Occipital lobe (tissue), 3 donors: ENCODE measurements at places on chromosomes 1 and 21. TPM values are rescaled to one million over a fixed set of nuclear protein-coding genes. Genes with fewer than 3 reads are reported as not detected.

- DNase-seq, result no peak
Observed at GRCh38 chr1:207497941-207498340, 2.0 kb downstream of the CR1 start.

The FCER1G gene
- 1.6 TPM for total RNA-seq

DNA sequence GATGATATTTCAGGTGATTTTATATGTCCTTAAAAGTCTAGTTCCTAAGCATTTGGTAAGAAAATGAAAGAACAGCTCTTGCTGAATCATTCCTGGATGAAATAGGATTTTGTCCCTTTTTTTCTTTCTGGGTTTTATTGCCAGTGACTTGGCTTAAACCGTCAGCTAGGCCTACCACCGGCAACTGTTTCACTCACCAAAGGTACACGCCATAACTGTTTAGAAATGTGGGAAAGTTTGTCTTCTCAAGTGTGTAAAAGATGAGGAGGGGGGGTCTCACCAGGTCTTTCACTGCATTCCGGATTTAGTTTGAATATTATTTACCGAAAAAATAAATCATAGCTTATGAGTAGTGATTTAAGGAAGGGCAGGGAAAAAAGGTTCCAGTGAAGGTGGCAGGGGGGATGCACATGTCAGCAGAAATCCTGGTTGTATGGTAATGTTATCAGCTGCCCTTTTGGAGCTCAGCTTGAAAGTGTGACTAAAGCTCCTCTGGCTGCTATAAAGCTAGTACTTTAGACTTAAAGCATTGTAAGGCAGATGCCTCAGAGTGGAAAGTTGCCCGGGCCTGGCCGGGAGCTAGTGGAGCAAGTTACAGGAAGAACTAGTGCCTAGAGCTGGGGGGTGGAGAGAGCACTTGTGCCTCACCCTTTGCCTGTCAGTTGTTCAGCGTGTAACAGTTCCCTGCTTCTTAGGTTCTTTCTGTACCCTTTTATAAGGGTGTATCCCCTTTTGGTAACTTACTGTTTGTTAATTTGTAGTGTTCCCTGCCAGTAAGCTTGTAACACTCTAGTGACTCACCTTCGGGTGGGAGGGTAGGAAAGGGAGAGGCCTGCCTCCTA, 3.1 kb downstream of the ATP1A1 start:
- DNase-seq, result peak; percentile 43

The PPIAL4G gene
- 0.31 TPM for total RNA-seq

The NBPF11 gene
- total RNA-seq, result 12.0 TPM

- peak; percentile 24 for DNase-seq
Observed at GRCh38 chr1:14108356-14109275, 408.6 kb downstream of the PRDM2 start.

- no peak for DNase-seq
Observed at GRCh38 chr21:41610042-41610839, 102.3 kb upstream of the TMPRSS2 start.

The TNFSF4 gene
- total RNA-seq, result 1.6 TPM

GRCh38 chr21:37208741-37209225, 58.4 kb downstream of the VPS26C start:
- DNase-seq, result no peak

The FCRL6 gene
- not detected for total RNA-seq

DNA sequence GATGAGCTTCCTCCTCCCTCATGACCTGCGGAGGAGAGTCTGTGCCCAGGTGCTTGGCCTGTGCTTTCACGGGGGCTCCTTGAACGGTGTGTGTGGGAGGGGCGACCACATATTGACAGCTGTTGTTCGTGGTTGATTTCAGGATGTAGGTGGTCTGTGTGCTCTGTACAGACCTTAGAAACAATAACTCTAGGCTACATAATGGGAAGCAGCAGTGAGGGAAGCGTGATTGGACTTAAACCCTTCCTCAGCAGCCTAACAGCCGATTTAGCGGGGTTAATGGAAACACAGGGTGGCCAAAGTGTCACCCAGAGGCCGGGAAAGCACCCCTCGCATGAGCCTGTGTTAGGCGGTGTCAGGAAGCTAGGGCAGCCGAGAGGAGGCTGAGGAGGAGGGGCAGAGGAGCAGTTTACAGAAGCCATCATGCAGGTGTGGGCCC, 56.0 kb downstream of the TBCE start:
- DNase-seq, result no peak

GRCh38 chr1:117638759-117639158, 32.9 kb downstream of the TENT5C start:
- no peak for DNase-seq

DNA sequence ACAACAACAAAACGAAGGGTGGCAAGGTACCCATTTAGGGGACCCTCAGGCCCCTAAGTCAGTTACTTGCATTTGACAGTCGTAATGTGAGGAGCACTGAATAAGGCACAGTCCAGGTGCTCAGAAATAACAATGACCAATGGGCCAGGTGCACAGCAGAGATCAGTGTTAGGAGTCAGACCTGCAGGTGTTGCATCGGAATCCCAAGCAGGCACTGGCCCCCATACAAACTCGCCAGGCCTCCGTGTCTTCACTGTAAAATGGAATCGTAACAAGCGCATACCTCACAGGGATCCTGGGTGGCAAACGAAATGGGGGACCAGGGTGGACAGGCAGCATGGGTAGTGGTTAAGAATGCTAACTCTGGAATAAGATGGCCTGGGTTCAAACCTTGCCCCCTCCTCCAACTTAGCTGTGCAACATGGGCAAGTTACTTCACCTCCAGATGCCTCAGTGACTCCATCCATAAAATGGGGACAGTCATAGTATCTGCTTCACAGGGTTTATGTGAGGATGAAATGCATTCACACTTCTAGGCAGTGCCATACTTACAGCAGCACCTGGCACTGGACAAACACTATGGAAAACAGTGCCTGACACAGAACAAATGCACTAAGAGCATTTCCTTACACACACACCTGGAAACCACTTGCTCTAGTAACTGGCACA, 20.2 kb downstream of the RCAN1 start:
- DNase-seq, result no peak

DNA sequence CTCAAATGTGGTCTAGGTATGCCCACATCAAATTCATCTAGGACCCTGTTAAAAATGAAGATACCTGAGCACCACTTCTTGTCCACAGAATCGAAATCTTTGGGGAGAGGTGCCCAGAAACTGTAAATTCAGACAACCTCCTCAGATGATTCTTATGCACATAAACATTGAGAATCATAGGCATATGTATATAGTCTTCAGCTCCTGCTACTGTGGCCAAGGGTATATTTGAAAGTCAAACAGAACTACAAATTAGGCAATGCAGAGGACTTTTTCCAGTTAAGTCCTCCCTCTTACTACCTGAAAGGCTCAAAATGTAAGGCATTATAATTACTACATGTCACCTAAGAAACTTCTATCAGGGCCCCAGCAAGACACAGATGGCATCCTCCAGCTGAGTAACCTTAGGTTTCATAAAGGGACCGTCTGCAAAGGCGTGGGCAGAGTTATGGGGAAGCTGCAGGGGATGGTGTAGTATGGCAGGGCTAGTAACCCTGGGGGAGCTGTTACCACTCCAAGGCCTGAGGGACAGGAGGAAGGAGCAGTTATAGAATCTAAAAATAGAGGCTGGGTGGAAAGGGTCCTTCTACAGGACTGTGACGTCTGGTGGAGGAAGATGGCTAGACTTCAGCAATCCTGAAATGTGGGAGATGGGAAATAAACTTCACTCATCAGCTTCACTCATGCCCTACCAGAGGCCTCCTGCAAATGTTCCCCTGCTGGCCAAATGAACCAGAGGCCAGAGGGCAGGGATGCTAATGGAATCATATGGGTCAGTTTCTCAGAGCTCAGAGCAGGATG, 46.3 kb downstream of the DAB1 start:
- DNase-seq, result no peak

GRCh38 chr1:7583291-7584096, 187.6 kb upstream of the VAMP3 start:
- DNase-seq, result no peak

DNA sequence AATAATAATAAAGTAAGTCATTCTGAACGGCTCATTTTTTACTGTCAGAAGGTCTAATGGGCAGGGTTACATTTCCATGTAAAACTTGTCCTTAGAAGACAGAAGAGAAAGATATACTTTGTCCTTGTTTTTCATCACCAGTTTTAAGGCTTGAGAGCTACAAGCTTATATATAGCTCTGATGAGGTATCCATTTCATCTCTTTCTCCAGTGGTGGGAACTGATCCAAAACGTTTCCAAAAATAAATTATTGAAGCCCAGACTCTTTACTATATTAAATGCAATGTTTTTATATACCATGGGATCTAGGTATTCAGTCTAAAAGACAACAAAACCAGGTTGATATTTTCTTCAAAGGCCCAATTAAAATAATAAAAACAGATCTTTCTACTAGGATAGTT, 8.7 kb downstream of the B3GALNT2 start:
- DNase-seq, result no peak

The CLDN17 gene
- total RNA-seq, result not detected

DNA sequence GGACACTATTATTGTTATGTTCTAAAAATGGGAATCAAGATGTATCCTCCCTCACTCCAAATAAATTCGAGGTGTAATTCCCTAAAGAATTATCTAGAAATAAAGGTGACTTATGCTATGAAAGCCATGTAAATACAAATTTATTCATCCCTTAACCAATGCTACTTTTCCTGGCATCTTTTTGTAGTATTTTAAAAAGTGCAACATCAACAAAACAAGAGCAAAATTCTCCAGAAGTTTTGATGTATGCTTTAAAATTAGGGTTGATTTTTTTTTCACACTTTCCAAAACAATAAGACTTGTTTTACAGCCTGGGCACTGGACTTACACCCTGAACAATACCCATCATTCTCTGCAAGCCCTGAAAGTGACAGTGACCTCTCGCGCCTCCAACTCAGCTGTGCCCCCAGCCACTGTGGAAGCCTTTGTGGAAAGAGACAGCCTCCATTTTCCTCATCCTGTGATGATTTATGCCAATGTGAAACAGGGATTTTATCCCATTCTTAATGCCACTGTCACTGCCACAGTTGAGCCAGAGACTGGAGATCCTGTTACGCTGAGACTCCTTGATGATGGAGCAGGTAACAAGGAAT, 21.4 kb upstream of the CLCA1 start:
- peak; percentile 15 for DNase-seq

- no peak for DNase-seq
Observed at GRCh38 chr1:207039380-207040180, 7.0 kb upstream of the C1orf116 start.

GRCh38 chr1:119298687-119299303, 69.8 kb upstream of the HAO2 start:
- DNase-seq, result no peak

DNA sequence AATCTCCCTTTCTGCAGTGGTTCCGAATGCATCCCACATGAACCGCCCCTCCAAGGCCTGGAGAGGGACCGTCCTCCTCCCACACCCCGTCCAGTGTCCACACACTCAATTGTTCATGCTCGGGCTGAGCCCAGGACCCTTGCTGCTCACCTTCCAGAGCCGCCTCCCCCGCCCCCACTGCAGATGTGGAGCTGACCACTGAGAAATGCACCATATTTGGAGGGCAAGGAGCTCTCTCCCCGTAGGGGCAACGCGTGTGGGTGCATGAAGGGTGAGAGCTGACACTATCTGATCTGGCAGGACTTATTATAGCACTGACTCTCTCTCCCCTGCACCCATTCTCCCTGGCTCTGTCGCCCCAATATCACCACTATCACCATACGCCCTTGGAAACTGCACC, 4.0 kb upstream of the S100A3 start:
- no peak for DNase-seq

- no peak for DNase-seq
Observed at GRCh38 chr1:6884652-6885153, 99.4 kb downstream of the CAMTA1 start.

The SH3BP5L gene
- total RNA-seq, result 27.5 TPM

DNA sequence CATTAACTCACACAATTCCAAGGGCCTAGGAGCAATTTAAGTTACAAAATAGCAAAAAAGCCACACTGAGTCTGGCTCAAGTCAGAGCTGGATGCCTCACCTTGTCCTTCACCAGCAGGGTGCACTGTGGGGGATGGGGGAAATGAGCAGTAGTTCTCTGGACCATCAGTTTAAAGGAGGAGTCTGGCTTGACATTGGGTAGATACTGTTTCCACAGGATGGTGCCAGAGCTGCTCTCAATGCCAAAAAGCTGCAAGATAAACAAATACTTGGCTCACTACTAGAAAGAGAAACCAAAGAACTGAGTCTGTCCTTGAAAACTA, 18.8 kb downstream of the EMC1 start:
- no peak for DNase-seq
